ENCODE measurements at places on chromosomes 13 and 19.

GRCh38 chr19:51333836-51334460 is 8.0 kb downstream of the VSIG10L start:
- H3K4me3 ChIP-seq, result no peak overlapping the region
- DNase-seq, result peak; percentile 49
- peaks cover 6% of the 10 kb centered on the region for H3K4me1 ChIP-seq
- H3K27ac ChIP-seq, result no peak overlapping the region

- no peaks in the 10 kb centered on the region for H3K36me3 ChIP-seq
- H3K27ac ChIP-seq, result no peak overlapping the region
- no peaks in the 10 kb centered on the region for H3K4me1 ChIP-seq
- H3K27me3 ChIP-seq, result peaks cover 80% of the 10 kb centered on the region
- DNase-seq, result no peak
Measured at GRCh38 chr19:46487178-46487801, 8.4 kb downstream of the PNMA8B start.

- DNase-seq, result no peak
- H3K4me3 ChIP-seq, result no peak overlapping the region
- no peaks in the 10 kb centered on the region for H3K4me1 ChIP-seq
- H3K27ac ChIP-seq, result no peak overlapping the region
Measured at GRCh38 chr13:64289702-64290101, 2874.1 kb upstream of the PCDH20 start.

- no peaks in the 10 kb centered on the region for H3K4me1 ChIP-seq
- no peak overlapping the region for H3K27ac ChIP-seq
- no peaks in the 10 kb centered on the region for H3K36me3 ChIP-seq
- no peak for DNase-seq
Measured at GRCh38 chr13:31286930-31287329, 87.2 kb downstream of the B3GLCT start.

GRCh38 chr13:52599037-52599847 is 43.0 kb upstream of the HNRNPA1L2 start:
- H3K4me3 ChIP-seq, result no peak overlapping the region
- no peak overlapping the region for H3K27ac ChIP-seq
- no peak for DNase-seq
- peaks cover 4% of the 10 kb centered on the region for H3K4me1 ChIP-seq

DNA sequence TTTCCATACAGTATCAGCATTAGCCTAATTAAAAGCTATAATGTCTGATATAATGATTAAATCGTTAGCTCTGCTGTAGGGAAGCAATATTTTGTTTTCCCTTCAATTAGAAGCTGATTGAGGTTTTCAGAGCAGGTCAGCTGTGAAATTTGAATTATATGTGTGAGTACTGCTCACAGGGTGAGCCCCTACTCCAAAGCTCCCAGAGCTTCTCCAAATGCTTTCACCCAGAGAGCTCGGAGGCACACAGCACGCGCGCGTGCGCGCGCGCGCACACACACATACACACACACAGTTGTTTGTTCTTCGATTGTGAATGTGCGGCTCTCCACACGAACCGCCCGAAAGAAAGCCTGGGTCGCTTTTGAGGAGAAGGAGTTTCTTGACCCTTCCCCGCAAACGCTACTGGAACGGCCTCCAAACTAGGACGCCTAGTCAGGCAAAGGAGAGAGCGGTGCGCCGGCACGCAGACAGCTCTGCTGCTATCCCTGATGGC is 4.8 kb upstream of the SOX1 start:
- no peaks in the 10 kb centered on the region for H3K36me3 ChIP-seq
- H3K27me3 ChIP-seq, result peaks cover 2% of the 10 kb centered on the region
- no peak overlapping the region for H3K4me3 ChIP-seq
- H3K27ac ChIP-seq, result no peak overlapping the region
- DNase-seq, result no peak

DNA sequence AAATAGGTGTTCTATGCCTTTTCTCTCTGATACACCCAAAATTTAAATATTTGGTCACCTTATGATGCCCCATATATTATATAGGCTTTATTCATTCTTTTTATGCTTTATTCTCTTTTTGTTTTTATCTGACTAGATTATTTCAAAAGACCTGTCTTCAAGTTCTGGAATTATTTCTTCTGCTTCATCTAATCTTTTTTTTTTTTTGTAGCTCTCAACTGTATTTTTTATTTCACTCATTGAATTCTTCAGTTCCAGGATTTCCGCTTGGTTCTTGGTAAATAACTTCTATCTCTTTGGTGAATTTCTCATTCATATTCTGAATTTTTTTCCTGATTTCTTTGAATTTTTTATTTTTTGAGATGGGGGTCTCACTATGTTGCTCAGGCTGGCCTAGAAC is 3.9 kb upstream of the CLEC4M start:
- H3K27me3 ChIP-seq, result no peaks in the 10 kb centered on the region
- no peaks in the 10 kb centered on the region for H3K36me3 ChIP-seq
- peaks cover 10% of the 10 kb centered on the region for H3K4me1 ChIP-seq
- H3K27ac ChIP-seq, result no peak overlapping the region

- H3K27me3 ChIP-seq, result peaks cover 22% of the 10 kb centered on the region
- H3K4me1 ChIP-seq, result peaks cover 8% of the 10 kb centered on the region
- no peak for DNase-seq
- H3K27ac ChIP-seq, result no peak overlapping the region
Measured at GRCh38 chr19:16030964-16031871, 45.1 kb upstream of the TPM4 start.

DNA sequence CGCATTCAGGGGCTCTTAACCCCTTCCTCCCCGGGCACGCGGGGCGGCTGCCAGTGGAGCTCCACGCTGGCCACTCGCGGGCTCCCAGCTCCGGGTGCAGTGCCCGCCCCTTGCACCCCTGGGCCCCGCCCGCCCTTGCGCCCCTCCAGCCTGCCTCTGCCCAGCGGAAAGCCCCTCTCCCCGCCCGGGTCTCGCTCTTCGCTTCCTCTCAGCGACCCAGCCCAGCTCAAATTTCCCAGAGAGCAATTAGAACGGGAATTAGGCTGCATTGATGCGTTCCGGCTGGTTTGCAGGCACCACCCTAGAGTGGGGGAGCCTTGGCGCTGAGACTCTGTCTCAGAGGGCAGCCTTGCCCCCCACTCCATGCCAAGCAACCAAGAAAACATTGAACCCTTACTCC is 1.8 kb upstream of the GSX1 start:
- H3K4me3 ChIP-seq, result no peak overlapping the region

- H3K36me3 ChIP-seq, result no peaks in the 10 kb centered on the region
- H3K4me3 ChIP-seq, result no peak overlapping the region
- no peaks in the 10 kb centered on the region for H3K27me3 ChIP-seq
- H3K27ac ChIP-seq, result no peak overlapping the region
- H3K4me1 ChIP-seq, result no peaks in the 10 kb centered on the region
Measured at GRCh38 chr19:495402-496111, 729 bp upstream of the MADCAM1 start.

DNA sequence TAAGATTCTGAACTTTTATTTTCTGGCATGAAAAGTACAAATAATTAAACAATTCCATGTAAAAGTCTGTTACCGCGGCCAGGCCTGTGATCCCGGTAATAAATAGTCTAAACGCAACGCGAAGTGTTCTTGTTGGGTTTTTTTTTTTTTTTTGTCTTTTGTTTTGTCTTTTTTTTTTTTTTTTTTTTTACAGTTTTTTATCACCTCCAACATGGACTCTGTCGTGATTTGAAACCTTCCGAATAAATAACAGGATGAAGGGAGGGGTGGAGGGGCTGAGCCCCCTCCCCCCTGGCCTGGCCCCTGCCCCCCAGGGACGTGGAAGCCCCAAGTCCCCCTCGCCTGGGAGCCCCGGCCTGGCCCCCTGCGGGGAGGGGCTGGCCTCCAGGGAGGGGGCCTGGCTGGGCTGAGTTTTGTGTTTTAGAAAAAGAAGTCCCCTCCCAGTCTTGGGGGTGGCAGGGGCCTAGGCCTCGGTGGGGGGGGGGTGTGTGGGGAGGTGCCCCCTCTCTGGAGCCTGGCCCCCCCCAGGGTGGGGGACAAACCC is 16.0 kb downstream of the PRKCSH start:
- no peaks in the 10 kb centered on the region for H3K27me3 ChIP-seq
- H3K36me3 ChIP-seq, result peaks cover 43% of the 10 kb centered on the region
- H3K4me3 ChIP-seq, result no peak overlapping the region
- H3K27ac ChIP-seq, result no peak overlapping the region
- DNase-seq, result peak; percentile 19

GRCh38 chr19:31316201-31316951 is 32.9 kb downstream of the TSHZ3 start:
- H3K4me3 ChIP-seq, result no peak overlapping the region
- no peak overlapping the region for H3K27ac ChIP-seq
- H3K4me1 ChIP-seq, result no peaks in the 10 kb centered on the region
- H3K36me3 ChIP-seq, result no peaks in the 10 kb centered on the region

- H3K27ac ChIP-seq, result no peak overlapping the region
- no peaks in the 10 kb centered on the region for H3K27me3 ChIP-seq
- DNase-seq, result peak; percentile 64
Measured at GRCh38 chr19:41691268-41691970, 3.3 kb upstream of the CEACAM7 start.

GRCh38 chr19:6221220-6221877 is 58.4 kb downstream of the MLLT1 start:
- H3K27ac ChIP-seq, result no peak overlapping the region
- H3K4me3 ChIP-seq, result no peak overlapping the region
- H3K36me3 ChIP-seq, result peaks cover 70% of the 10 kb centered on the region

- DNase-seq, result no peak
- H3K4me1 ChIP-seq, result no peaks in the 10 kb centered on the region
- no peak overlapping the region for H3K27ac ChIP-seq
- H3K36me3 ChIP-seq, result no peaks in the 10 kb centered on the region
- no peak overlapping the region for H3K4me3 ChIP-seq
- H3K27me3 ChIP-seq, result no peaks in the 10 kb centered on the region
Measured at GRCh38 chr13:103255587-103256301, 189.5 kb upstream of the SLC10A2 start.

GRCh38 chr13:23915308-23915707 is 18.0 kb upstream of the C1QTNF9B start:
- no peak overlapping the region for H3K27ac ChIP-seq
- no peak for DNase-seq
- no peaks in the 10 kb centered on the region for H3K36me3 ChIP-seq
- H3K4me3 ChIP-seq, result no peak overlapping the region

DNA sequence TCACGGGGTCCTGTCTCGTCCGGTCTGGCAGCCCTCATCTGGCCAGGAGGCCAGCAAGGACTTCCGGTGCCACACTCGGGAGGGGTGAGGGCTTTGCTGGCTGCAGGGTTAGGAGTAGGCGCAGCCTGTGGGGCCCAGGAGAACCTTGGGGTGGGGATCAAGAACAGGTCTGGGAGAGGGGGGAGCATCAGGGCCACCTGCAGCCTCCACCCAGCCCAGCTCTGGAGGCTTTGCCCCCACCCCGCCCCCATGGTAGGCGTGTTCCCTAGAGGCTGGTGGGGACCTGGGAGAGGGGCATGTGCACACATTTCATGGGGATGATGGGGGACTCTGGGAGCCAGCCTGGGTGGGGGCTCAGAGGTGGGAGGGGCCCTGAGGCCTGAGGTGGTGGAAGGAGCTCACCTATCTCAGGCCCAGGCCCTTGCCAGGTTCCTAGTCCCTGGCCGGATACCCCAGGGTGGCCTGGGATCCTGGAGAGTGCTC is 23.3 kb downstream of the WTIP start:
- no peaks in the 10 kb centered on the region for H3K36me3 ChIP-seq
- H3K4me3 ChIP-seq, result no peak overlapping the region
- no peak for DNase-seq
- H3K27me3 ChIP-seq, result no peaks in the 10 kb centered on the region
- peaks cover 36% of the 10 kb centered on the region for H3K4me1 ChIP-seq
- H3K27ac ChIP-seq, result no peak overlapping the region

- no peak overlapping the region for H3K4me3 ChIP-seq
- no peaks in the 10 kb centered on the region for H3K4me1 ChIP-seq
- H3K27ac ChIP-seq, result no peak overlapping the region
Measured at GRCh38 chr19:32816555-32817099, 52.9 kb downstream of the SLC7A9 start.

DNA sequence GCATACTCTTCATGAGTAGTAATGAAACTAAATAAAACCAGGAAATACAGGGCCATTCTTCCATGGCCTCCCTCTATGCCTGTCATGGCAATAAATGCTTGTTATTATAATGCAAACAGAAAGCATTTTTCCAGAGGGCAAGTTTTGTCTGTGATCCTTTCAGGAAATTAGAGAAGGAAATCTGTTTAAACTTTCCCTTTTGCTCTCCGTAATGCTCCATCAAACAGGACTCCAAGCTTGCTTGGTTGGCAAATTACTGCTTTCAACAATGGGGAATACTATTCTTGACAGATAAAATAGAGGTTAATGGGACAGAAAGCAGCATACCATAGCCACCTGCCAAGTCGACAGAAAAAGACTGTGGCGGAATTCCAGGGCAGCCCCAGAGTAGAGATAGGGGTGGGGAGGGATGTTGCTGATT is 252.5 kb downstream of the LHFPL6 start:
- no peaks in the 10 kb centered on the region for H3K4me1 ChIP-seq
- DNase-seq, result no peak
- H3K27ac ChIP-seq, result no peak overlapping the region
- H3K36me3 ChIP-seq, result no peaks in the 10 kb centered on the region

DNA sequence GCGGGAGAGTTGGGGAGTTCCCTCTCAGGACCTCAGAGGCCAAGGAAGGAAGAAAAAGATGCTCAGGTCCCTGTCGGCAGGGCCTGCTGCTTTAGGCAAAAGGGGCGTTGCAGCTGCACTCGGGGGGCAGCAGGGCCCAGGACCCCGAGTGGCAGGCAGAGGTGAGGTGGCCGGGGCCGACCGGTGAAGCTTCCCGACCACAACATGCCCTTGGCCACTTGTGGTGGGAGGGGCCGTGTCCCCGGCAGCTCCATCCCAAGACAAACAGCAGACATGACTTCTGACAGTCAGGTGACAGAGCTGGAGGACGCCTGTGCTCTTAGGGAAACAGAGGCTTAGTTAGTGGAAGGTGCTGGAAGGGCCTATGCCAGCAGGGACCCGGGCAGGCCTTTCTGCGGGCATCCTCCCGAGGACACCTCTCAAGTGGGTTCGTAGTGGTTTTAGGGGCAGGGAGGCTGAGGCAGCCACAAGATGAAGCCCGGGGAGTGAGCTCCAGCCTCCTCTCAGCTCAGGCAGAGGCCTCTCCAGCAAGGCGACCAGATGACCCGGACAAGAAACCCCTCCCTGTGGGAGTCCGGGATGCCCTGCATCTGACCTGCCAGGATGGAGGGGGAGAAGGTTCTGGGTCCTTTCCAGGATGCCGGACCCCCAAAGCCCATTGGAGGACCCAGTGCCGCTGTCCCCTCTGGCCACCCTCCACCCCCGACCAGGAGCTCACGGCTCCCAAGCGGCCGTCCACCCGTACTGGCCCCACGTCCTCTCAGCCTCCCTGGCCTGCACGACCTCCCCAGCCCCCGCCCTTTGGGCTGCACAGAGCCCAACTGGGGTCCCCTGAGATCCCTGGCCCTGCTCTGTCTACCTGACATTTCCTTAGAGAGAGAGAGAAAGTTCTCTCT is 24.2 kb downstream of the BTBD2 start:
- no peak for DNase-seq
- no peak overlapping the region for H3K27ac ChIP-seq
- no peaks in the 10 kb centered on the region for H3K27me3 ChIP-seq
- H3K4me1 ChIP-seq, result peaks cover 45% of the 10 kb centered on the region
- H3K36me3 ChIP-seq, result peaks cover 11% of the 10 kb centered on the region
- no peak overlapping the region for H3K4me3 ChIP-seq

Measured in K562 (cell line).